ENCODE measurements at places on chromosomes 12 and 14. TPM values are rescaled to one million over a fixed set of nuclear protein-coding genes. Genes with fewer than 3 reads are reported as not detected.

DNA sequence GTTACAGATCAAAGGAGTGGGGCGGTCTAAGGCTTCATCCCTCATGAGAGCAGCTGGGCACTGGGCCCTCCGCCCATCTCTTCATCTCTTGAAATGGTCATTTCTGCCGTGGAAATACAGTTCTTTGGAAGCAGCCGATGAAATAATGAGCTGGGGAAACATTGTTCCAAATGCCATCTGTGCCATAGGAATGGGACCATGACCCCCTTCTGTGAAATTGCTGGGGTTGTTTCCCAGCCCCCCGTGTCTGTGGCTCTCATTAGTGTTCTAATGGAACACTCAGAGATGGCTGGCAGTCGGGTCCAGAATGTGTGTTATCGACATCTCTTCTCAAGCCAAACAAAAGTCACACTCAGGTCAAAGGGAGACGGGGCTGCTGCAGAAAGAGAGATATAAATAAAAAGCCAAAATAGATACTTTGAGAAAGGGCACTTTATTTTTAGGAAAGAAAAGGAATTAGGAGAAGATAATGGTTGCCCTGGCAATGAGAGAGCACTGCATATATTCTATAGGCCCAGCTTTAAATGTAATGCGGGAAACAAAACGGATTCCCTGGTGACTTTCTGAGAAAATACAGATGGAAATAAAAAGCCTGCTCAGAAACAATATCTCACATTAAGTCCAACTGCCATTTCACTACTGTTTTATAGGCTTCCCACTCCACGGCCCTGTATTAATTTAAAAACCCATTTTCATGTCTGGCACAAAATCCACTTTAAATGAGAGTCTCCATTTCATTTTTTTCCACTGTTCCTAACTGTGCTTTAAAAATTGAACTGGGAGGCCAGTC is 107.1 kb downstream of the TTC8 start:
- DNase-seq: no peak

KRT81 gene
- polyA plus RNA-seq: 0.11 TPM

CCDC198 gene
- 43.9 TPM for polyA plus RNA-seq

GRCh38 chr14:62158779-62159178 is 396.6 kb downstream of the SNAPC1 start:
- no peak for DNase-seq

NUAK1 gene
- 7.4 TPM for polyA plus RNA-seq

ATP2B1 gene
- polyA plus RNA-seq: 90.1 TPM

GRCh38 chr14:92759300-92759678 is 10.9 kb upstream of the LGMN start:
- DNase-seq: no peak
